ENCODE measurements at places on chromosomes 6 and 20.

DNA sequence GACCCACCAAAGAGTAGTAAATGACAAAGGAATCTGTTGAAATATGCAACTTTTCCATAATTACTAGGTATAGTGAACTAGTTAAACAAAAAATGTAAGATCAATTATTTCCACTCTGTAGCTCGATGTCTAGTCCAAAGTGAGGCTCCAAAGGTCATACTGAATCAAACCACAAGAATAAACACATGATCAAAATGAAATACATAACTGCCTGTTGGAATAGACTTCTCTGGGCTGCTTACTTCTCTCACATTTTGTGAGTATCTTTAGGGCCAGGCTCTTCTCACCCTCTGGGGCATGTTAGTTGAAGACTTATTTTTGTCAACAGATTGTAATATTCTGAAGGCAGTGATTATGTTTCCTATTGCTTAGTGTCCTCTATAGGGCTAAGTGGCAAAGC is 103.7 kb upstream of the TMEM170B start:
- DNase-seq, result no peak

DNA sequence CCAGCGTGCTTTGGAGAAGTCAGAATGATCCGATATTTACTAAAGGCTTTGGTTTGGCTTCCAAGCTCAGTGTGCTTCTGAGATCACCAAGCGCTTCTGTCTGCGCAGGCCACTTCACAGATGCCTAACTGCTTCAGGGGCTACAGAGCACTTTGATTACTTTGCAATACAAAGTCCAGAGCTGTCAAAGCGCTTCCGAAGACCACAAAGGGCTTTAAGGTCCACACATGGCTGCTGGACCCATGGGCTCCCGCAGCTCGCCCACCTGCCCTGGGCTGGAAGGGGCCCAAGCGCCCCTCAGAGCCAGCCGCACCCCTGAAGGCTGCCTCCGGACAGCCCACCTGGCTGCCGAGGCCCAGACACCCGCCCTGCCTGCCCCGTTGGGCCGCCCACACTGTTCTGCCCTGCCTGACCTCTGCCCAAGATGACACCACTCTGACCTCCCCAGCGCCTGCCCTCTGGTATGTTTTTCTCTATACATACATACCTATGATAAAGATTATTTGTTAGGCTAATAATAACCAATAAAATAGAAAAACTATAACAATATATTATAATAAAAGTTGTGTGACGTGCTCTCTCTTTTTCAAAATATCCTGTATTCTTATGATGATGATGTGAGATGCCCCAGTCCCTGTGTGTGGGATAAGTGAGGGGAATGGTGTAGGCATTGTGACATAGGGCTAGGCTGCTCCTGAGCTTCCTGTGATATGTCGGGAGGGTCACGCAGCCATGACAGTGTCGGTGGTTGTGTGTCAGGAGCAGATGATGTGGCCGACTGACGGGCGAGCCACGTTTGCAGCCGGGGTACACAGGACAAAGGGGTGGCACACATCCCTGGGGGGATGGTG is 22.6 kb downstream of the DYNLT1 start:
- DNase-seq, result no peak

DNA sequence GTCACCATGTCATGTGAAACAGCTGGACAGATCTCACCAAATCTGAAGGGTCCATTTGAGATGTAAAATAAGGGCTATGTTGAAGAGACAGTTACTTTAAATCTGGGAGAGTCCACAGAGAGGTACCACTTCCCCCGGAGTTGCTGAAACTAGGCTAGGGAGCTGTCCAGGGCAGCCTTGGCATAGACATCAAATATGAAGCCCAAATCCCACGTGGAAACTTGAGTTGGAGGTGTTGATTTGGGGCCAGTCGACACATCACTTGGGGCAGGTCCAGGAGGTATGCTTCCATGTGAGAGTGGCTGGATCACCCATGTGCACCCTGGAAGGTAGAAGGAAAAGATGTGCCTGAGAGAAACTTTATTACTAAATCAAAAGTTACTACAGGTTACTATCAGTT is 12.0 kb upstream of the SERPINB9 start:
- no peak for DNase-seq

- DNase-seq, result no peak
Observed at GRCh38 chr20:50462093-50462690, 48.0 kb upstream of the PTPN1 start.

GRCh38 chr6:130432838-130433237 is 67.0 kb downstream of the TMEM200A start:
- no peak for DNase-seq

DNA sequence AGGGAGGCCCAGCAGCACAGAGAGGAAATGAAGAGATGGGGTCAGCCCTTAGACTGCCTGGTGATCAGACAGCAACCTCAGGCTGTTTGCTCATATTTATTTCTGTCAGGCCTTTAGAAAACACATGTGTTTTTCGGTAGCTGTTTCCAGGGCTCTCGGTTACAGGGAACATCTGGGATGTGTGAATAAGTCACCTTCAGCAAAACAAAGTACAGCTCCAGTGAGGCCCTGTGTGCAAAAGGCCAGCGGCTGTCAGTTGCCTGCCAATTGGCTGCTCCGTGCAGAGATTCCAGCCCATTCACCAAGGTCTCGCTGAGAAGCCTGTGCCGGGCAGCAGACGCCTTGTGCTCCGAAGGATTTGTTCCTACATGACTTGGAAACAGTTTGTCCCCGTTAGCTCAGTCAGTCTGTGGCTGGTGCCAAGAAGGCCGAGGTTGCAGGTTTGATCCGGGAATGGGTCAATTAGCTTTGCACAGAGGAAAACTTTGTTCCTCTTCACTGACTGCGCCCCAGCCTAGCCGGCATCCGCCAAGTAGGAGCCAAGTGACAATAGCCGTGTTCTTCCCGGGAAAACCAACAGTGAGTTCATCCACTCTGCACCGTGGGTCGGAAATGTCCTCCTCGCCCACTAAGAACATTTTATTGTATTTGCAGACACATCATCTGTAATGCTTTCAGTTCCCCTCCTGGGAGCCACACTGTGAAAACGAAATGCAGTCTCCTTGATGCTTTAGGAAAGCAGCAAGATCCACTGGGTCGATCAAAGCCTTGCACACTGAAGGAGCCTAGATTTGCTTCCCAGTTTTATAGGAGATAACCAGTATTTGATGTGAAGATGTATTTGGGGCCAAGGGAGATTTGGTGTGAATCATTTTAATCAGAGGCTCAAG is 315.4 kb upstream of the CDYL start:
- DNase-seq, result no peak

GRCh38 chr6:1524040-1524480 is 85.7 kb upstream of the FOXC1 start:
- peak; percentile 78 for DNase-seq

- no peak for DNase-seq
Observed at GRCh38 chr6:35589904-35590303, 77.2 kb upstream of the TULP1 start.

GRCh38 chr6:30350524-30350923 is 5.6 kb downstream of the RPP21 start:
- no peak for DNase-seq

- no peak for DNase-seq
Observed at GRCh38 chr6:26554447-26554696, 16.2 kb downstream of the HMGN4 start.

DNA sequence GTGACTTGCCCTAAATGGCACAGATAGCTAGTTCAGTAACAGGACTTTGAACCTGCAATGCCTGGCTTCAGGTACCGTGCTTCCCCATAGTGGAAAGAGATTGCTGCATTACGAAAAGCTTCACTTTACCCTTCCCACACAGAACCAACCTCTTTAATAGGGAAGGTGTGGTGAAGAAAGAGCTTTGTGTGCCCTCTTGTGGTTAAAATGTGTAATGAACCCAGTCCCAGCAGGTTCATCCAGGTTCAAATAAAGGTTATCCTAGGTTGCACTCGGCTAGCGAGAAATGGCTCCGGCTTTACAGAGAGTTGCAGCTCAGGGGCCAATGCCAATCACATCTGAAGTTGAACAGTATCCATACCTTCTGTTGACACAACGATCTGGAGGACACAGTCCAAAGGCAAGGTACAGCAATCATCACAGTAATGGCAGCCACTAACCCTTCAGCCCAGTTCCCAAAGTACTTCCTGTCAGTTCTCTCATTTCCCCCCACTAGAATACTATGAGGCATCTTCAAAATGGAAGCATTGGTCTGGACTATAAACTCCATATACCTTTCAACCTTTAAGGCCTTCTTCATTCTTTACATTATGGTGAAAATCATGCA is 3.0 kb downstream of the DEFB115 start:
- DNase-seq, result no peak

DNA sequence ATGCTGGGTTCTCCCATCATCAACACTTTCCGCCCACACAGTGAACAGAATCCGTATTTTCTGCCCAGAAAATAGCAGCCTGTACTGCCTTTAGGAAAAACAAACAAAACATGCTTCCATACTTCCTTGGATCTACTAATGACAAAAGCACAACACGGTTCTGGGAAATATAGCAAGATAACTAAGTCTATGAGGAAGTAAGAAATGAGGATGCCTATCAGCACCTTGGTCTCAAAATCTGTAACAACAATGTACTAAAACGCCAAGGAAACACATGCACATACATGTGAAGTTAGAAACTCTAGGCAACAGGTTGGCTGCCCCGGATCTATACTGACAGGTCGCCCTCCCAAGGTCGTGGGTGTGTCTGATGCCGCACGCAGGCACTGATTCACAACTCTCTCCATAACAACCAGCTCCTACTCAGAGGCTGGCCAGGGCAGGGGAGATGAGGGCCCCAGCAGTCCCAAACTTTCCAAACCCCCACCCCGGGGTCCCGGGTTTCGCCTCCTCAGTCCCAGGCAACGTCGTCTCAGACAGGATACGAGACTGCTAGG is 710 bp downstream of the BTBD9 start:
- DNase-seq, result peak; percentile 50

DNA sequence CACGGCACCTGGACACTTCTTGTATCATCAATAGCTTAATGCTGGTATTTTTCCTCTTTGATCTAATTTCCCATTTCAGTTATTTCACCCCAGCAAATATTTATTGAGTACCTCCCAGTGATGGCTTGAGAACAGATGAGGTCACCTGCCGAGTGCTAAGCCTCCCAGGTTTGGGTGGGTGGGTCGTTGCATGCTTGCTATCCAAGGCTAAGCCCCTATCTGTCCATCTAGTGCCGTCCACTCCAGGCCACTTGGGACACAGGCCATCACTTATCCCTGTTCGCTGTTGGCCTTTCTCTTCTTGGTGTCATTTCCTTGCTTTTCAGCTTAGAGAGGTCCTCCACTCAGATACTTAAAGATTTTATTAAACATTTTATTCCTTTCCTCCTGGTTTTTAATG is 10.8 kb upstream of the NNAT start:
- DNase-seq, result no peak

DNA sequence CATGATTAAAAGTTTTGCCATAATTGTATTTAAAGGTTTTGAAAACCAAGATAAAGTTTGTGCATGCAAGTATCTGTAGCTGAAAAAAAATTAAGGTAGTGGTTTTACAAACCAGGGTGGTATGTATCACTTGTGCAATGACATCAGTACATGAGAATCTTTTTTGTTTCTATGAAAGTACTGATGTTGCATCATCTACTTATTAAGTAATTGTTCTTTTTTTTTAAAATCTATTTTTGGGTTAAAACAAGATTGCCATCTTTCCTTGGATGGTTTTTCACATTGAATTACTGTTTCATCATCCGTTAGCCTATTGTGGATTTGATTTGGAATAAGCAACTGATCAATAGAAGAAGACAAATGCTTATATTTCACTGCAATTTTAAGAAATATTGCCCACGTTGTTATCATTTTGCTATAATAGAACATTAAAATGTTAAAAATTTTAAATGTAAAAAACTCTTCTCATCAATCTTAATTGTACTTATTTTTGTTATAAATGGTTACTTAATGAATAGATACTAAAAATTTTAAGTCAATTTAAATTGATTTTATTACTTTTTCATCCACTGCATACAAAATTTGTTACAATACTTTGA is 39.8 kb upstream of the TAGAP start:
- no peak for DNase-seq
